Activated T-cell treated with anti-CD3 and anti-CD28 coated beads for 48 hours (primary cell): ENCODE measurements at places on chromosomes 7 and 10.

GRCh38 chr7:95871075-95871848 lies 98.9 kb downstream of the DYNC1I1 start:
- no peak for DNase-seq

DNA sequence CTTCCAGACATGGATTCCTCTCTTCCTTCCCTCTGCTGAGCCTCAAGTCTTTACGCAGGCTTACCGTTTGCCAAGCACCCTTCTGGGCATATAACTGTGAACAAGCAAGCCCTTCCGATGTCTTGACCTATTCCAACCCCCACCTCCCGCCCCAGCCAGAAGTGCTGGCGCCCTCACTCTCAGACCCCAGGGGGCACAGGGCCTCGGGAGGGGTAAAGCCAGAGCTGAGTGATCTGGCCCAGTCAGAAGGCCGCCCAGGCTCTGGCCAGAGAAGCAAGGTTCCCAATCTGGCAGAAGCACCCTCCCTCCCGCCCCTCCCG lies 1.2 kb downstream of the PRRT4 start:
- DNase-seq = no peak

GRCh38 chr10:16521311-16522016 lies at the start of gene C1QL3:
C1QL3 (minus strand) TSS chr10:16521879; CDS start chr10:16521065, 814 bp downstream.
- peak; percentile 14 for DNase-seq

DNA sequence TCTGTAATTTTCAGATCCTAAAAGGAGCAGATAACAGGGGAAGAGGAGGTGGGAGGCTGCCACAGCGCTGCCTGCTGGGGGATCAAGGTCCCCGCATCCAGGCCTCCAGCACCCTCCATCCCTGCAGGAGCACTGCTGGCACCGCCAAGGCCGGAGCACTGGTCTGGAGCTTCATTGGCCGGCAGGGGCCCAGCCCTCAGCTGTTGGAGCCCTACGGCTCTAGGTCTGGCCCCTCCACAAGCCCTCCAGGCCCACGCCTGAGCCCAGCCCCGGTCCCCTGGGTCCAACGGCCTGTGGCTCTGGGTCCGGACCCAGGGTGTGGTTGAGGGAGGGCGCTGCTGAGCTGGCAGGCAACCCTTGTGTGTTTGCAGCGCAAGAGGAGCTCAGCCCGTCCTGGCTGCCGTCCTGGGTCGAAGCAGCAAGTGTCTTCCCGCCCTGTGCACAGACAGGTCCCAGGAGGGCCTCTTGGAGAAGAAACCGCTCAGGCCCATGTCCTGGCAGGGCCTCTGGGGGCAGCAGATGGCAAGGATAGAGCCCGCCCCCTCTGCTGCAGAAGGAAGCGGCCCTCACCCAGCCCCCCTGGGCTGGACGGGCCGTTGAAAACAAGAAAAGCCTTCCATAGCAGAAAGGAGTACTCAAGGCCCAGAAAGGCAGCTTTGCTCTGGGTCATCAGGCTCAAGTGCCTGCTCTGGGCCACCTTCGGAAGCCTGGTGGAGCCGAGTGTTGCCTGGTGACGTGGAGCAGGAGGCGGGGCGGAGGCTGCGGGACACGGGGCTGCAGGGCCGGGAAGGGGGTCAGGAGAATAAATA lies 54.3 kb upstream of the TNRC18 start:
- no peak for DNase-seq

GRCh38 chr10:48805848-48806247 lies 121.2 kb downstream of the WDFY4 start:
- DNase-seq = no peak

GRCh38 chr10:82037076-82037475 lies 162.1 kb downstream of the NRG3 start:
- DNase-seq = no peak

DNA sequence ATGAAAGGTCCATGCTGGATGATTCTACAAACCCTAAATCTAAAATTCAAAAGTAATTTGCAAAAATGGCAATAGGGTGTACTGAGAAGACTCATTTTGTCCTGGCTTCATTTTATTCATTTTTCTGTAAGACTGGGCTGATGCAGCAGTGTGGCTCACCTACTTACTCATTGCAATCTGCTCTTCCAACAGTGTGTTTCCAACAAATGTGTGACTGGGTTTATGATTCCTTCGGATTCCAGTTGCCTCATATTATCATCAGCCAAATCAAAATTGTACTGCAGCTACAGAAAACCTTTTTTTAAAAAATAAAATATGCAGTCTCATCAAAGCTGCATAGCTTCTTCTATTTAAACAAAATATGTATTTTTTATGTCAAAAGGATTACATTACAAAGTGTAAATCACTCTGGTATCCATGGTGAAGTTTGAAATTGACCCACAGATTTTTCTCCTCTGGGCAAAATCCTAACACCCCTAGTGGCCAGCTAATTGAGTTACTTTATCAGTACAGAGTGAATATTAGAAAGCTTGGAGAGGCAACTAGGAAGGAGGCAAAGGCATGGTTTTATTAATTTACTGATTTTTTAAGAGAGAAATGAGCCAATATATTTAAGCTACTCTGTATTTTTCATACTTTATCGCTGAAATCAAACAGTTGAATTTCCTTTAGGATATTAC lies 390.3 kb downstream of the MAGI2 start:
- no peak for DNase-seq

- no peak for DNase-seq
These were observed 79.8 kb downstream of the ANK3 start for GRCh38 chr10:60309891-60310290.

DNA sequence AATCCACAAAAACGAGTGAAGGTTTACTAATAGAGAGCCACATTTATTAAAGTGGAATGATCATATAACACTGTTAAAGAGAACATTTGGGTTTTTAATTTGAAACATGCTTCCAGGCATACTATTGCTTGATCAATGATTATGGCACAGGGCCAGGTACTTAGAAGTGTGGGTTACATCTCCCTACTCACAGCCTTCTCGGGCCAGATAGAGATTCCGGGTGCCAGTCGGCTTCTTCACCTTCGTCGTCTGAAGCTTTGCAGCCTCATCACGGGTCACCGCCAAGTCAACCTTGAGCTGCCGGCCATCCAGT lies 19.4 kb downstream of the RBM28 start:
- no peak for DNase-seq

- peak; percentile 80 for DNase-seq
These were observed 33.3 kb downstream of the SRRM3 start for GRCh38 chr7:76234931-76235441.

DNA sequence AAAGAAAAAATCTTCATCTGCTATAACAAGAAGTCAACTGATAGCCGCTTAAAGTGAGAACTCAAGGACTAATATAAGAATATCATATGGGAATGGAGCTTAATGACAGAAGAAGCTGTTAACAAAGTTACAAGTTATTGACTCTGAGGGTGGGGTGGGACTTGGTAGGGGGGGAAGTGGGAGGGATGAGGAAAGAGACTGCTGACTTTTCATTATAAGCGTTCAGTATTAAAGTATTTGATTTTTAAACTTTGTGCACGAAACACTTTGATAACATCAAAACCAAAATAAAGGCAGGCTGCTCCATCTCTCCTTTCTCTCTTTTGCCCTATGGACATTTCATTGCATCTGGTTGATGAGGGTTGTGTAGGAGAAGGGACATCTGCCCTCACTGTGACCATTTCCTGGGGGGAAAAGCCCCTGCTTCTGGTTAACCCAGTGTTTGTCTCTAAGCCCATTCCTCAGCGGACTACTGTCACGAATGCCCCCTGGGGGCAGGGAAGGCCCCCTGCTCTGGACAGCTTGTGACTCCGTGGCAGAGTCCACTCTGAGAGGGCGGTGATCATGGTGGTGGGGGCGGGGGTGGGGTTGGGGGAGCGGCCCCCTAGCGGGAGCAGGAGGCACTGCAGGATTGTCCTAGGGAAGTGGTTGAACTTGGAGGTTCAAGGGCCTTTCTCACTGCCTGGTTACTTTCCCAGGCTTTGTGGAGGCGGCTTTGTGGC lies 17.4 kb downstream of the SLC13A4 start:
- DNase-seq = peak; percentile 12

DNA sequence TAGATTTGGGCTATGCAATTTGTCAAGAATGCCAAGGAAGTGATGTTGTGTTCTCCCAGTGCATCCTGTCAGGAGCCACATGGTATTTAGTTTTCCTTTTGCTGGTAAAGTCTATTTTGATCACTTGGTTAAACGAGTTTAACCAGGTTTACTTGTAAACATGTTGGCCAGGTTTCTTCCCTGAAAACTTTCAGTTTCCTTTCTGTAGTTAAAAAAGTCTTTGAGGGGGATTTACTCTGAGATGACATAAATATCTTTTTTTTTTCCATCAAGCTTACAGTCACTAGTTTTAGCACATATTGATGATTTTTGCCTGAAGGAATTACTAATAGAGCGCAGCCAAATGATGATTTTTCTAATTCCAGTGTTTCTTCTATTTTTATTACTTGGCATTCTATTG lies 320.5 kb downstream of the PHF14 start:
- no peak for DNase-seq

DNA sequence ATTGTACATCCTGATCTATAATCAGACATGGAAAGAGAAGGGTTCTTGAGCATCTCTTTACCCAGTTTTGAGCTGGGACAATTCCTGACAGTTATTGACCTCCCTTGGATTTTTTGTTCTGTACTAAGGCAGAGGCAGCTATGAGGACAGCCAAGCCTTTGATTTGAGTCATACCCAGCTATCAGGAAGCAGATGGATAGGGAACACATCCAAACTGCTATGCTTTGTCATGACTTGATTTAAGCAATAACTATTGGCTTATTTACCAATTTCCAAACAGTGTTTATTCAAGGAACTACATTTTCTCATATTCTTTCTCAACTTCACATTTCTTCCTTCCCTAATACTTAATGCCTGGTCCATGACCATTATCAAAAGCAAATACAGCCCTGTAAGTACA lies 396.4 kb upstream of the STEAP1 start:
- DNase-seq = no peak

GRCh38 chr10:64040781-64041180 lies 519.6 kb downstream of the REEP3 start:
- no peak for DNase-seq

GRCh38 chr7:103141753-103142404 lies 7.0 kb downstream of the NAPEPLD start:
- DNase-seq = no peak

GRCh38 chr10:44045020-44045419 lies 339.9 kb downstream of the CXCL12 start:
- no peak for DNase-seq

GRCh38 chr10:126135177-126135576 lies 238.8 kb downstream of the FANK1 start:
- DNase-seq = no peak

DNA sequence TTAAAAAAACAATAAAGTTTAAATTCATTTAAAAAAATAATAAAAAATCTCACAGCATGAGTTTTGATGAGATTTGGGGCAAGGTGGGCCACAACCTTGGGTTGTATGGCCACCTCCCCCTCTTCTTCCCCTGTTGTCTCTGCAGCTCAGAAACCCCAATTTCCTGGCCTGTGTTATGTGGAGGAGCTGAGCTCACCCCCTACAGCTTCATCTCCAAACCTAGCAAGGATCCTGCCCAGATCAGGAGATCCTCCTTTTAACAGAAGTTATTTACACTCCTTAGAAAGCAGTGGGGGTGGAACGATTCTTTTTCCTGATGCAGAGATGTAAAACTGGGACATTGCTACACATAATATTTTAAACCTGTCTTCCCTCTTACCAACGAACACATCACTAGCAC lies 6.9 kb upstream of the SH2D4B start:
- DNase-seq = no peak

DNA sequence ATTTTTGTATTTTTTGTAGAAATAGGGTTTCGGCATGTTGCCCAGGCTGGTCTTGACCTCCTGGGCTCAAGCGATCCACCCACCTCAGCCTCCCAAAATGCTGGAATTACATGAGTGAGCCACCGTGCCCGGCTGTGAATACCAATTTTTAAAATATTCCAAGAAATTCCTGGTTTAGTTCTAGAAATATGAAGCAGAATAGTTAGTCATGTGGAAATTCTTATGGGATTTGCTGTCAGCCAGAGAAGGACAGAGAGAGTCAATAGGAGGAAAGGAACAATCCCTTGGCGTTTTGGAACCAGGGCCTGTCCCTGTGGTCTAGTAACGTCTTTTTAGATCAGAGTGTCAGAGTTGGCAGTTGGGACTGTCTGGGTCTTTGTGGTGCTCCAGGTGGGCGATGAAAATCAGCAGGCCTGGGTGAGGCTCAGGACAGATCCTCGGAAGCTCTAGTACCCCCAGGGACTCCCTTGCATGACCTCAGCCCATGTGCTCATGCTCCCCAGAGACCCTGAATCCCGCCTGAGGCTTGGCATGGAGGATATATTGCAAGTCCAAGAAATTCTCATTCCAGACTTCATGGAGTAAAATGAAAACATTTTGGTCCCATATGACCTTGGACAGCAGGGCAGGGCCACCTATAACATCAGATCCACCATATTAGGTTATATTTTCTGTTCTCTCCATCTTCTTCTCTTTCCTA lies 7.8 kb downstream of the NODAL start:
- DNase-seq = no peak

GRCh38 chr10:70096705-70097420 lies 35.8 kb downstream of the AIFM2 start:
- no peak for DNase-seq

DNA sequence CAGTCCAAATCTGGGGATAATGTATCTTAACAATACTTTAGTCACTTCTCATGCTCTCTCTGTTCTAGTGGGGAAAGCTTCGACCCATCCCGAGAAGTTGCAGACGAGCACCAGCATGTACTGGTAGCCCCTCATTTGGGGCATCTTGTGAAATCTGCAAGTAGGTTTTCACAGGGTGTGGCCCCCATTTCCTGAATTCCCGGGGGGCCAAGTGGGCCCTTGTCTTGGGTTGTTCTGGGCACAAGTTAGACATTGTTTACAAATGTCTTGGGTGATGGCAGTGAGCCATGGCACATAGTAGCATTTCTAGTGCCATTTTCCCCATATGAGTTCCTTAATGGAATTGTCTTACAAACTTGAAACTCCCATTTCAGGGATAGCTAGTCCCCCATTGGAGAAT lies 216.7 kb upstream of the KCND2 start:
- no peak for DNase-seq

GRCh38 chr7:96238976-96239766 lies 82.7 kb downstream of the SLC25A13 start:
- no peak for DNase-seq
